ENCODE measurements at places on chromosomes 1 and 21. TPM values are rescaled to one million over a fixed set of nuclear protein-coding genes. Genes with fewer than 3 reads are reported as not detected.

THBS3 gene
- 35.9 TPM for total RNA-seq

CD84 gene
- 0.26 TPM for total RNA-seq

LIPI gene
- total RNA-seq, result not detected

OR2L3 gene
- total RNA-seq, result not detected

PPIE gene
- total RNA-seq, result 53.0 TPM

ANGPTL3 gene
- total RNA-seq, result not detected

PER3 gene
- 17.0 TPM for total RNA-seq

KRTAP12-1 gene
- not detected for total RNA-seq

SYCP1 gene
- total RNA-seq, result not detected

HSD3B1 gene
- total RNA-seq, result not detected

GNB1 gene
- total RNA-seq, result 499 TPM

ADORA3 gene
- not detected for total RNA-seq

TMCO4 gene
- 13.2 TPM for total RNA-seq

EDN2 gene
- not detected for total RNA-seq

SAMD13 gene
- total RNA-seq, result 2.2 TPM

HCRTR1 gene
- total RNA-seq, result 0.18 TPM

C1orf210 gene
- total RNA-seq, result not detected
